ENCODE measurements at places on chromosomes 16 and 17. TPM values are rescaled to one million over a fixed set of nuclear protein-coding genes. Genes with fewer than 3 reads are reported as not detected.

- no peak overlapping the region for H3K4me3 ChIP-seq
- no peaks in the 10 kb centered on the region for H3K27me3 ChIP-seq
- peak; percentile 47 for DNase-seq
- peak overlapping the region; percentile 28 for H3K27ac ChIP-seq
- H3K4me1 ChIP-seq: peaks cover 3% of the 10 kb centered on the region
Observed at GRCh38 chr16:88347656-88348376, 34.9 kb upstream of the ZNF469 start.

DNA sequence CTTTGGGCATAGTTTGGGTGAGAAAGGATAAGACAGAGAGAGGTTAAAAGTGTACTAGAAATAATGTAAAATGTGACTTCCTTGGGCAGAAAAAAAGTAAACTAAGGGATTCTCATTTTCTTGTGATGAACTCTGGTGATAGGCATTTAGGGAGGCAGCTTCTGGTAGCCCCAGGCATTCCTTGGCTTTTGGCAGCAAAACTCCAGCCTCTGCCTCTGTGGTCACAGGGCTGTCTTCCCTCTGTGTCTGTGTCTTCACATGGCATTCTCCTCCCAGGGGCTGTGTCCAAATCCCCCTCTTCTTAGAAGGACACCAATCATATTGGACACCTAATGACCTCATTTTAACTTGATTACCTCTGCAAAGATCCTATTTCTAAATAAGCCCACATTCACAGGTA lies 54.7 kb downstream of the HS3ST3B1 start:
- H3K4me3 ChIP-seq: no peak overlapping the region
- no peak overlapping the region for H3K27ac ChIP-seq
- peaks cover 19% of the 10 kb centered on the region for H3K4me1 ChIP-seq

DNA sequence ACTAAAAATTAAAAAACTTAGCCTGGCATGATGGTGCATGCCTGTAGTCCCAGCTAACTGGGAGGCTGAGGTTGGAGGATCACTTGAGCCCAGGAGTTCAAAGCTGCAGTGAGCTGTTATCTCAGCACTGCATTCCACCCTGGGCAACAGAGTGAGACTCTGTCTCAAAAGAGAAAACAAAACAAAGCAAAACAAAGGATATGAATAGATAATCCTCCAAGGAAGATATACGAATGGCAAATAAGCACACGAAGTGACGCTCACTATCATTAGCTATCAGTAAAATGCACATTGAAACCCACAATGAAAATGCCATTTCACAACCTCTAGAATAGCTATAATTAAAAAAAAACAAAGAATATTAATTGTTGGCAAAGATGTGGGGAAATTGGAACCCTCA lies 386.2 kb upstream of the CCL2 start:
- no peak overlapping the region for H3K4me3 ChIP-seq
- no peak for DNase-seq
- H3K4me1 ChIP-seq: no peaks in the 10 kb centered on the region
- peaks cover 12% of the 10 kb centered on the region for H3K27me3 ChIP-seq
- no peaks in the 10 kb centered on the region for H3K36me3 ChIP-seq

- H3K36me3 ChIP-seq: no peaks in the 10 kb centered on the region
- no peaks in the 10 kb centered on the region for H3K4me1 ChIP-seq
- no peak overlapping the region for H3K4me3 ChIP-seq
- peaks cover 3% of the 10 kb centered on the region for H3K27me3 ChIP-seq
Observed at GRCh38 chr16:8278031-8278580, 312.2 kb downstream of the TMEM114 start.

ZDHHC1 gene
- 0.60 TPM for total RNA-seq

- H3K36me3 ChIP-seq: no peaks in the 10 kb centered on the region
- H3K27me3 ChIP-seq: no peaks in the 10 kb centered on the region
- peaks cover 4% of the 10 kb centered on the region for H3K4me1 ChIP-seq
- no peak overlapping the region for H3K4me3 ChIP-seq
- DNase-seq: no peak
Observed at GRCh38 chr17:63358111-63358839, 87.8 kb downstream of the CYB561 start.

DNA sequence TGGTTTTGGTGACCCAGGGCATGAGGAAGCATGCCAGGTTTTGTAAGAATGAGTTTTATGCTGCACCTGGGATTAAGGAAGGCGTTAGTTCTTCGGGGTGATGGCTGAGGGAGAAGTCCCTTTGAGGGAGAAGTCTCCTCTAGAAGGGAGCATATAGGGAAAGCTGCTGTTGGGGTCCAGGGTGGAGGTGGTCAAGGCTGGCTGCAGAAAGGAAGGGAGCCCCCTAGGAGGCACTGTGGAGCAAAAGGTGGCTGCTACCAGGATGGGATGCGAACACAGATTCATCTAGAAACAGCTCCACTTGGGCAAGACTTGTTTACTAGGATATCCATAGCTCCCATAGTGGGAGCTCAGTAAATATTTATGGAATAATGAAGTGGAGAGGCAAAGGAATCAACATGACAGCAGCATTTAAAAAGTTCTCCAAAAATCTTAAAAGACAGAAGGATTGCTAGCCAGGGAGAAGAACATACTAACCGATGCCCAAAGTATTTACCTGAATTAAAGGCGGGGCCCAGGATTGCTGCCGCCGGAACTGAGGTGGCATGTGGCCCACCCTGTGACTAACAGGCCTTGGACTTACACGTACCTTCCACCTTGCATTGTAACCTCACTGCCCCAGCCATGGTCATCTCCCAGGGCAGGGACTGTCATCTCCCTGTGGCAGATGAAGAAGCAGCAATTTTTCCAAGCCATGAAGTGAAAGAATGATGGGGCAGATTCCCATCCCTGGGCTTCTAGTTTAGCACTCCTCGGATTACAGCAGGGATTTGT lies 7.1 kb upstream of the LPCAT2 start:
- peaks cover 1% of the 10 kb centered on the region for H3K27me3 ChIP-seq
- DNase-seq: no peak
- H3K36me3 ChIP-seq: no peaks in the 10 kb centered on the region
- H3K4me1 ChIP-seq: peaks cover 6% of the 10 kb centered on the region

DNA sequence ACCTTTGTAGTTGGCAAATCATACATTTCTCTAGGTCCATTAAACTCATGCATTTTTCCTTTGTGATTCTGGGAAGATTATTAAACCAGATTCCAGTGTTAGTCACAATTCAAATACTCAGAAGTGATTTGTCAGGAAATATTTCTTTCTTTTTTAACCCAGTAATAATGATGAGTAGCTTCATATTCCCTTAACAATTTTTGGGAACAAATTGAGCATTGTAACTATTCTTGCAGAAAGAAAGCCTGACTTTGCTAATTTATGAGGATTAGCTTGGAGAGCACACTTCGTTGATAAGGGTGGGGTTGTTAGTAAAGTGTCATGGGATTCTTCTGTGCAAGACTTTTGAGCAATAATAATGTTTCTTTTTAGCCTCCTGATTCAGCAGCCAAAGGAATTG lies 18.7 kb upstream of the KRT24 start:
- no peaks in the 10 kb centered on the region for H3K4me1 ChIP-seq
- H3K27ac ChIP-seq: no peak overlapping the region
- H3K36me3 ChIP-seq: no peaks in the 10 kb centered on the region
- H3K4me3 ChIP-seq: no peak overlapping the region

- no peaks in the 10 kb centered on the region for H3K36me3 ChIP-seq
Observed at GRCh38 chr17:56076980-56077379, 76.3 kb upstream of the ANKFN1 start.

CD19 gene
- 1.1 TPM for total RNA-seq

Measured in activated CD8-positive, alpha-beta T cell treated with anti-CD3 and anti-CD28 coated beads for 36 hours (primary cell).